Stimulated activated CD8-positive, alpha-beta memory T cell treated with anti-CD3 and anti-CD28 coated beads, Interleukin-12 subunit alpha, Interleukin-12 subunit beta, amount 100 ng/mL, for 4 hours (primary cell): ENCODE measurements at places on chromosomes 16 and 17.

DNA sequence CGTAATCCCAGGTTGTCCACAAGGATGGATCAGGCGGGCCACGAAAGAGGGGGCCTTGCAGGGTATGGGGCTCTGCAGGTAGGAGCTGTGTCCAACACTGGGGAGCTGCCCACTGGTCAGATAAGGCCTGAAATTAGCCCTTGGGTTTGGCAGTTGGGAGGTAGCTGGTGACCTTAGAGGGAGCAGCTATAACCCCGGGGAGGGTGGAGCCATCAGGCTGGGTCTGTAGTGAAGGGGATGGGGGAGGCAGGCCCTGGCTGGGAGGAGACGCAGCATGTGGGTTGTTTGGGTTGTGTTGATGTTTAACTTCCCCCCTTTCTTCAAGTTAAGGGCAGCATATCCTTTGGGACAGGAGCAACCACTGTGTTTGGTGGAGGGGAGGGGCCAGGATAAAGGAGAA, 5.9 kb downstream of the MLLT6 start:
- no peak for DNase-seq

GRCh38 chr16:29009050-29009837, 24.4 kb downstream of the LAT start:
- DNase-seq = no peak

DNA sequence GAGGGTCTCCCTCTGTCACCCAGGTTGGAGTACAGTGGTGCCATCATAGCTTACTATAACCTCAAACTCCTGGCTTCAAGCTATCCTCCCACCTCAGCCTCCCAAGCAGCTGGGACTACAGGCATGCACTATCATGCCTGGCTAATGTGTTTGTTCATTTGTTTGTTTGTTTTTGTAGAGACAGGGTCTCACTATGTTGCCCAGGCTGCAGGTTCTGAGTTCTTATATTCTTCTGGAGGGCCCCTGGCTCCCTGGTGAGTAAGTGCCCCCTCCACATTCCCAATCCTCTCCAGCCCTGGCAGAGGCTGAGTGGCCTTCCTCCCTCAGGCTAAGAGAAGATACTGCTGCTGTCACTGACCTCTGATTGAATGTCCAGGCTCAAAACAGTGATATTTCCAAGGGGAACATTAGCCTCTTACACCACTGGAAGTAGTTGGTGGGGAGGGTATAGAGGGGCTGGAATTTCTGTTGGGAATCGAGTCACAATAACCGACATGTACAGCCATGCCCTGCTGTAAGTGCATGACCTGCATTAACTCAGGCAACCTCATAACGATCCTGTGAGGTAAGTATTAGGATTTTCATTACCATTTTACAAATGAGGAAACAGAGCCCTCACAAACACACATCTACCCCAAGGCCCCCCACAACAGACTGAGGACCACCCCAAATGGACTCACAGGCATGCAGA, 2.7 kb upstream of the ETV4 start:
- DNase-seq = no peak

DNA sequence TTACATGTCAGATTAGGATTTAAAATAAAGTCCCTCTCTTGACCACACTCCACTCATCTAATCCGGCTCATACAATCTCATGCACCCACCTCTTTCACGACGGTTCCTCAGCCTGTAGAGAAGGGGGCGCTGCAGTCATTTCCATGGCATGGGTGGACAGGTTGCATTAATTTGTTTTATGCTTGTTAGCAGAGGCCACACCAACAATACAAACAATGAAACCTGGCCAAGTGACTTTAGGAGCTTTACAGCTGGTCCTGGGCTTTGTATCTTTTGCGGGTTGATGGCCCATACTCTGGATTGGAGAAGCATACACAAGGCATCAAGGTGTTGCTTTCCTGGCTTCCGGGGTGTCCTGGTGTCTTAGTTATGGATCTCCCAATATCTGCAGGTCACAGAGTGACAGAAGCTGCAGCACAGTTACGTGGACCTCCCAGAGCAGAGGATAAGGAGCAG, 9.7 kb upstream of the SNF8 start:
- DNase-seq = no peak

DNA sequence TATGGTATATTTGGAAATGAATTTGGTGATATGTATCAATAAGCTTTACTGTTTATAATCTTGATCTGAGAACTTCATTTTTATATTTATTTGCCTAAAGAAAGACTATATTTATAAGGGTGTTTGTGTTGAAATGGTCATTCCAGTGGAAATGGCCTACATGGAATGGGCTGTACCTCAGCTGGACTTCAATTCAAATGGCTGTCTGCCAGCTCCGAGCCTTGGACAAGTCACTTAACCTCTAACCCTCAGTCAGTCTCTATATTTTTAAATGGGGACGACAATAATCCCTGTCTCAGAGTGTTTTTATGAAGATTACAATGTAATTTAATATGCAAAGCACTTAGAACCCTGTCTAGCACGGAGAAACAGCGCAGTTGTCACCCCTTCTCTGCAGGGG, 260.8 kb upstream of the CACNG5 start:
- no peak for DNase-seq

- DNase-seq = no peak
These were observed 4.6 kb upstream of the PLK1 start for GRCh38 chr16:23673971-23674614.

GRCh38 chr17:48575673-48576478, 2.3 kb downstream of the HOXB4 start:
- DNase-seq = no peak

DNA sequence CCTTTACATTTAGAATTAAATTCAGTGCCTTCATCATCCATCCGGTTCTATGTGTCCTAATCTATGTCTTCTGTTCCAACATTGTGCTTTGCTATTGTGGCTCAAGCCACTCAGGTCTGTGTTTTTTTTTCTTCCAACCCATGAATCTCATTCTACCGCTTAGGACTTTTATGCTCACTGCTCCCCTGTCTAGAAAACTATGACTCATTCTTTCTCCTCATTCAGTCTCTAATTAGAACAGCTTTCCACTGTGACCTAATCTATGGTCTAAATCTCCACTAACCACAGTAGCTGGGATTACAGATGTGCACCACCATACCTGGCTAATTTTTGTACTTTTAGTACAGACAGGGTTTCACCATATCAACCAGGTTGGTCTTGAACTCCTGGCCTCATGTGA, 418.7 kb downstream of the KCNJ2 start:
- DNase-seq = no peak

GRCh38 chr16:67594956-67595355, 32.6 kb downstream of the CTCF start:
- no peak for DNase-seq

DNA sequence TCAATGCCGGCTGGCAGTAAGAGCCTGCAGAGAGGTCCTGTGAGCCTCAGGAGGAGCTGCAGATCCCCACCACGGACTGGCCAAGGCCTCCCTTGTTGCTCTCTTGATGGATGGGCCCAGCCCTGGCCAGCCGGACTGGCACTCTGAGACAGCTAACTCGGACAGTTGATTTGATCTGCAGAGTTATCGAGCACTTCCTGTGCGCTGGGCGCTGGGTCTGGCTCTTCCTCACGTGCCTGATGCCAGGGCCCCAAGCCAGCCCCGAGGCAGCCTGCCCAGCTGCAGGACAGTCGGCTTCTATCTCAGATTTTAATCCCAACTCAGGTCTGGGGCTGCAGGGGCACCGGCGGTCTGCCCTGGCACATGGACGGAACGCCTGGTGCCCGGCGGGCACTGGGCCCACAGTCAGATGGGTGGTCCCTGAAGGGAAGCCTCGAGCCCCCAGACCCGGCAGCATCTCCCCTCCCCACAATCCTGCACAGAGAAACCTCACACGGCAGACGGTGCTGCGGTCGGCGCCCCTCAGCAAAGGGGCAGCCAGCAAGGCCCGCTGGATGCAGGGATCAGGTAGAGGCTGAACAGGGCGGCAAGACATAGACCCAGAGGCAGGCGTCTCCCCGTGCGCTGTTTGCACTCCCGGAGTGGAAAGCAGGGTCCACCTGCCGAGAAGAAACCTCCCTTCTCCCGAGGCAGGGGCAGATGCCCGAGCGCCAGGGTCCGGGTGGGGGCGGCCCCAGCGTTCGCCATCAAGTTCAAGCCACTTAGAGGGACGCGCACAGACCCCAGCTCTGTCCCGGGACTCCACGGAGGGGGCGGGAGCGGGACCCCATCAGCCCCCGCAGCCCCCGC, 34.0 kb downstream of the TIMM22 start:
- DNase-seq = no peak

- no peak for DNase-seq
These were observed 576 bp downstream of the ZNF768 start for GRCh38 chr16:30525844-30526136.

GRCh38 chr16:55046916-55047315, 116.3 kb downstream of the IRX5 start:
- DNase-seq = no peak

GRCh38 chr17:80658821-80659220, 114.2 kb downstream of the RPTOR start:
- no peak for DNase-seq
